ENCODE measurements at places on chromosomes 6 and 20. TPM values are rescaled to one million over a fixed set of nuclear protein-coding genes. Genes with fewer than 3 reads are reported as not detected.

GRCh38 chr6:133590196-133590595, 298.7 kb upstream of the TCF21 start:
- no peak for DNase-seq

GRCh38 chr20:8815208-8815607, 253.7 kb upstream of the PLCB4 start:
- no peak for DNase-seq

DNA sequence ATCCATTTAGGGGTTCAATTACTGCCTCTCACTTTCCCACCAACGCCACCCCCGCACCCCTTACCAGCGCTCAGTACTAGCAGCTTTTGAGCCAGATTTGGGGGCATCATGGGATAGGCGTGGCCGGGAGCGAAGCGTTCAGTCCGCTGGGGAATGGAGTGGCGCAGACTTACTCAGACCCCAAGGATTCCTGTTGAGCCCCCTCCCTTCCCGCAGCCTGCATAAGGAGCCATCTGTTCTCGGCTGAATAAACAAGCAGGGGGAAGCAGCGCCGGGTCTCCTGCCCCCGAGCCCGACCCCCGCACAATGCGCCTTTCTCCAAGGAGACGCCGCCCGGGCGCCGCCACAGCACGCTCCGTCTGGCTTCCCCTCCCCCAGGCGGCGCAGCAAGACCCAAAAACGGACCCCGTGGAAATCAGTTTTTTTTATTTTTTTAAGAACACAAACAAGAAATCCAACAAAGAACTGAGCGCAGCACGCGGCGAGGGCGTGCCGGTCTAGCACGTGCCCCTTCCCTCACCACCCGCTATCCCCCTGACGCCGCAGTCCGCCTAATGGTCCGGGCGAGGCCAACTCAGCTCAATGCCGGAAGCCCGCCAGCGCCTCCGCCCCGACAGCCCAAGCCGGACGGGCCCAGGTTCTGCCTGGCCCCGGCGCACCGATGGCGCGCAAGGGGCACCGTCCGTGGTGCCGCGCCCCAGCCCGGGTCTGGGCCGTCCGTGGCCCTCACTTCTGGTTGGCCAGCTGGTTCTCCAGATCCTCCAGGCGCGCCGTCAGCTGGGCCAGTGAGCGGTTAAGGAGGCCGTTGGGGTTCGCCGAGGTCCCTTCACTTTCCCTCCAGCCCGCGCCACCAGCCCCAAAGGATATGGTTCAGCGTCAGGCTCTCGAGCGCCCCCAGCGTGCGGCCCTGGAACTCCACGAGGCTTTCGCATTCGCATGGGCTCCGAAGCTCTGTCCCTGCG, 13.3 kb upstream of the RBPJL start:
- DNase-seq: no peak

GRCh38 chr20:49349694-49350252, 71.9 kb upstream of the ZNFX1 start:
- no peak for DNase-seq

GRCh38 chr6:118860880-118861279, 33.1 kb upstream of the ASF1A start:
- no peak for DNase-seq

GRCh38 chr6:117381749-117382148, 44.0 kb downstream of the ROS1 start:
- DNase-seq: no peak

DNA sequence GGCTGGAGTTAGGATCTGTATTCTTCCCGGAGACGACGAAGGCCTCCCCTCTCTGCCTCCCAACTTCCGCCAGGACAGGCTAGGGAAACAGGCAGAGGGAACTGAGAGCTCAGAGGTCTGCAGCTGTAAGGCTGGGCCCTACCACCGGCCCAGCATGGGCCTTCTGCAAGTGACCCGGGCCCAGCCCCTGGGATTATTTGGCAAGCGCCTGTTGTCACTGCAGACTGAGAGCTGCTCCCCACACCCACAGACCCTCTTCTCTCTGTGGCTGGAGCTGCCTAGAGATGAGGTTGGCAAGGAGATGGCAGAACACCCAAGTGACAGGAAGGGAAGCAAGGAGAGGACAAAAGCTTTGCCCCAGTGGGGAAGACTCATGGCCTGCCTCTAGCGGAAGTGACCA, 212.6 kb downstream of the ZDHHC14 start:
- no peak for DNase-seq

GRCh38 chr6:13113376-13113775, 215.0 kb downstream of the TBC1D7 start:
- DNase-seq: no peak

GRCh38 chr6:6397842-6398241, 77.4 kb upstream of the F13A1 start:
- no peak for DNase-seq

GRCh38 chr6:147888374-147888773, 379.9 kb downstream of the SAMD5 start:
- DNase-seq: no peak

- no peak for DNase-seq
Observed at GRCh38 chr6:126227833-126228702, 111.8 kb upstream of the CENPW start.

The ARMC12 gene
- 0.58 TPM for total RNA-seq

The SLC17A2 gene
- total RNA-seq: not detected

The TRIM10 gene
- total RNA-seq: not detected

The CTCFL gene
- 0.16 TPM for total RNA-seq

The NKX2-2 gene
- not detected for total RNA-seq

Data from mesenteric fat pad (tissue), 1 donor.